ENCODE measurements at places on chromosomes 13 and 19.

DNA sequence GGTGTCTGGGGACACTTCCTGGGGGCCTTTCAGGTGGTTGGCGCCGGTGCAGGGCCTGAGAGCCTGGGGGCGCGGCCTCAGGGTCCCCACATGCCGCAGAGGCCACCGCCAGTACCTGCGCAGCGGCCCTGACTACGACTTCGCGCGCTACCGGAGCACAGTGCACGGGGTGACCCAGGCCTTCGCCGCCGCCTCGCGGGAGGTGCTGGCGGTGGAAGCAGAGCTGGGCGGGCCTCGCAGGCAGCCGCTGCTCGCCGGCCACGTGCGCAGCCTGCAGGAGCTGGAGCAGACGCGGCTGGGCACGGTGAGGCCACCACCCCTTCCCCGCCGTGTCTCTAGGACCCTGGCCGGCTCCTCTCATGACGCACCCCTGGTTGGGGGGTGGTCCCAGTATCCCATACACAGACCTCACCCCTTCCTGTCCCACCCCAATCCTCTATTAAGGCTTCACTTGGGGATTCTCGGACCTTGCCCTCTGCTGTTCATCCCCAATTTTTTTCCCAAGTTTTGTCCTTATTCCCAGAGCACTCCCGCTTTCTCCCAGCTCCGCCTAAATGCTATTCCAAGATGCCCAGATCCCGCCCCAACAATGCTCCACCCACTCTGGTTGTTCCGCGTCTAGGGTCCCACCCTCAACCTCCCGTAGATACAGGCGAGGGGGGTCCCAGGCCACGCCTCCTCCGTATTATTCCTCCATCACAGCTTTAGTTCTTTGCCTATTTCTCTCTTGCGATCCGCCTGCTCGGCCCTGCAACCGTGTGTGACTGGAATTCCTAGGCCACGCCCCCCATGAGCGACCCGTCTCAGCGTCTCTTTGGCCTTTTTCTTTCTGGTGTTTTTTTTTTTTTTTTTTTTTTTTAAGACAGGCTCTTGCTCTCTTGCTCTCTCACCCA is 1.0 kb downstream of the REX1BD start:
- DNase-seq: peak; percentile 69

GRCh38 chr13:78306519-78307206 is 296.7 kb downstream of the POU4F1 start:
- DNase-seq: no peak

- DNase-seq: no peak
These were observed 15.2 kb upstream of the N4BP2L1 start for GRCh38 chr13:32443111-32443510.

- no peak for DNase-seq
These were observed 111.0 kb downstream of the FNDC3A start for GRCh38 chr13:49086722-49087121.

DNA sequence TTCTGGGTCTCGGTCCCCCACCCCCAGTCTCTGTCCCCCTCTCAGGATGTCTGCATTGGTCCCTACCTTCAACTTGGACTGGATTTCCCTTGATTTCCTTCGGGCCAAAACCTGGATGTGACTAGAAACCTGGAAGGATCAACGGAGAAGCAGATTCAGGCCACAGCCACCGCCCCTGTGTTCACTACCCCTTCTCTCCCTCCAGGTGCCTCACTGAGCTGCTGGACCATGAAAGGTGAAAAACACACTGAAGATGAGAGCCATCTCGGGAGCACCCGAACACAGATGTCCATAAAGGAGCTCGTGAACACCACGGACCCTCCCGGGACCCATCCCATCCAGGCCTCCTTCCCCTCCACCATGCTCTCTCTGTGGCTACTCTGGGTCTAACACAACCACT is 5.0 kb downstream of the TEAD2 start:
- DNase-seq: no peak

DNA sequence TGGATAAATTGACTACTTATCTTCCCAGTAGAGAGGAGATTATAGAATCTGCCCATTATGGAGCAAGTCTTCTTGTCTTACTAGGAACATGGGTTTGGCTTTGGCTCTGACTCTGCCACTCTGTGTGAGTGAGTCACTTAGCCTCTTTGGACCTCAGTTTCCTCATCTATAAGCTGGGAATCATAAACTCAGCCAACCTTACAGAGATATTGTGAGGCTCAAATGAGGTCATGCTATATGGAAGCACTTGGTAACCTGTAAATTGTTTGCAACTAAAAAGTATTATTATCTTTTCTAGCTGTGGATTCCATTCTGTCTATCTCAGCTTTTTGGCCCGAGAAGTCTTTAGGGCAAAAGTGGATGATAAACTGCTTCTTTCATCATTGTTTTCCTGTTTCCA is 186.8 kb upstream of the TSC22D1 start:
- no peak for DNase-seq
